ENCODE measurements at places on chromosomes 2 and 18.

DNA sequence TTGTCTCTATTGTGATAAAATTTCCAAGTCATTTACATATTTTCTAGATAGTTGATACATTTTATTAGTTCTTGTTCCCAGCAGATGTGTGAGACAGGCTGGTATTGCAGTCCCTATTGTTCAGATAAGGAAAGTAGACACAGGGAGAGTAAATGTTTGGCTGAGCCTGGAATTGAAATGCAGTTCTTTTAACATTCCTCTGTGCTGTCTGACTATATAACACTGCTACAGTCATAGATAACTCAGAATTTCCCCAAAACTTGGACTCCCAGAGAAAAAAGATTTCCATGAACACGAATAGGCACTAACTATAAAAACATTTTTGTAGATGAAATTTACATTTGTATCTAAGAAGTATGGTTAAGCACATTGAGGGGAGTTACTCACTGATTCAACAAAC lies 71.4 kb downstream of the PLCL1 start:
- DNase-seq = no peak

DNA sequence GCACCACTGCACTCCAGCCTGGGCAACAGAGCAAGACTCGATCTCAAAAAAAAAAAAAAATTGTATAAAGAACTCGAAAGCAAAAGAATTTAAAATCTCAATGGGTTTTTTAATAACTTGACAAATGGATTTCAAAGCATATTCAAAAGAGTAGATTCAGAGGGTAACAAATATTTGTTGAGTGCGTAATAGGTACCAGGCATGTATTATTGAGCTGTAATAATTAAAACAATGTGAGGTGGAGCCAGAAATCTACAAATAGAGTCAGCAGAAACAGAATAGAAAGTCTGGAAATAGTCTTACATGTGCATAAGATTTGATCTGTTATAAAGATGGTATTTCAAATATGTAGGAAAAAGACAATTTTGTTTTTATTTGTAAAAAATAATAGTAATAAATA lies 19.1 kb upstream of the RAB11FIP5 start:
- DNase-seq = no peak

- DNase-seq = no peak
These were observed 583.1 kb downstream of the XIRP2 start for GRCh38 chr2:167471332-167471731.

GRCh38 chr2:8551622-8552074 lies 130.2 kb upstream of the ID2 start:
- DNase-seq = no peak

DNA sequence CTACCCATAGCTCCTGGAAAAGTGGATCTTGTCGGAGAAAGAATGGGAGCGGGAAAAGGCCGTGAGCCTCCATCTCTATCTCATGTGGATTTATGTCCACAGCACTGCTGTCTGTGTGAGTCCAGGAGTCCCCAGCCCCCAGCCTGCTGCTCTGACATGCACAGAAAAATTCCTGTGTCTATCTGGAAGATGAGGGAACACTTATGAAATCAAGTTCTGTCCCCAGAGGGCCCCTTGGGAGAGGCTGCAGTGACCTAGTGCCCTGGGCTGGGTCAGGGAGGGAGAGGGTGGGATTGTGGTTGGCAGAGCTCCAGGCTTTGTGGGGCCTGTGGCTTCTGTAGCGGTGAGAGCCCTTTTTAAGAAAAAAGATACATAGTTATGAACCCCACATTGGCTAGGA lies 37.6 kb downstream of the HJURP start:
- DNase-seq = no peak

- no peak for DNase-seq
These were observed 33.9 kb downstream of the PTPN18 start for GRCh38 chr2:130389783-130390182.

GRCh38 chr2:241096979-241097378 lies 5.1 kb downstream of the MTERF4 start:
- DNase-seq = no peak

All from GM04504 (cell line).